ENCODE measurements at places on chromosomes 16 and 17.

DNA sequence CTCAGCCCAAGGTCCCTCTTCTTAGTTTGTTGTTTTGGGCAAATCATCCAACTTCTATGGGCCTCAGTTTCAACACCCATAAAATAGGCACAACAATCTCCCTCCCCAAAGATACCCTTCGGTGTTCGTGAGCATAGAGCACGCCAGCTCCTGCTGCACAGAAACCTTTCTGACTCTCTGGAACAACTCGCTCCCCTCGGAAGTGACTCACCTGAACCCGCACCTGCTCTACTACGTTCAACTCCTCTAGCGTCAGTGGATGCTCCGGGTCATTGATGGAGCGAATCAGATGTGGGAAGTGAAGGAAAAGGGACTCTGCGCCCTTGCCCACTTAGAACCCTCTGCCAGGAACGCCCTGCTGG is 445 bp downstream of the CIAO2B start:
- DNase-seq: peak; percentile 57

DNA sequence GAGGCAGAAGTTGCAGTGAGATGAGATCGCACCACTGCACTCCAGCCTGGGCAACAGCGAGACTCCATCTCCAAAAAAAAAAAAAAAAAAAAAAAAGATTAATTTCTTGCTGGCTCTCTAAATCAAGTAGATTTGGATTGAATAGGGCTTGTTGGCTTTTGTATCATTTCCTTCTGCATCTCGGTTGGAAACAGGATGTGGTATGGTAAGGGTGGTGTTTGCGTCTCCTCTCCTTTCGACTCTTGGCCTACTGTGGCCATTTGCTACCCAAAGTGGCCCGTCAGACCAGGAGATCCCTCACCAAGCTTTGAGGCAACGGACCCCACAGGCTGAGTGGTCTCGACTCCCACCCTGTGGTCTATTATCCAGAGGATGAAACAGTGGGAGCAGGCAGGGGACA is 168.0 kb upstream of the IRX3 start:
- no peak for DNase-seq

- peak; percentile 87 for DNase-seq
These were observed 956 bp upstream of the CHD3 start for GRCh38 chr17:7887482-7888183.

GRCh38 chr17:82023447-82024241 is 539 bp downstream of the LRRC45 start:
- no peak for DNase-seq

GRCh38 chr16:74450967-74451760 is 29.9 kb upstream of the CLEC18B start:
- no peak for DNase-seq

DNA sequence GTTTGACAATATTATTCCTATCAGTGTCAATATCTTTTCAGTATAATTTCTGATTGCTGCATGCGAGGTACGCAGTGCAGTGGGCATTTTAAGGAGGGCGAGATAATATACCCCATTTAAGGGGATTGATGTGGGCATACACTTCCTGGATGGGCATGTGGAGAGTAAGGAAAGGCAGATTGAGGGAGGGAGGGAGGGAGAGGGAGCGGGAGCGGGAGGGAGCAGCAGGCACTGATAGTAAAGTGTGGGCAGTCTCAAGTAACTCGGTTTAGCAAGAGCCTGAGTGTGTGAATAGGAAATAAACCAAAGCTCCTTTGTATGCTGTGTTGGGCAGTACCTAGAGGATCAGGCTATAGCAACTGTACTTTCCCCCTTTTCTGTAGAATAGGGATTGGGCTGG is 5.1 kb downstream of the BPTF start:
- DNase-seq: no peak

- DNase-seq: no peak
These were observed 42.7 kb downstream of the SOCS3 start for GRCh38 chr17:78316867-78317789.

GRCh38 chr17:40018211-40019121 is 3.2 kb downstream of the CSF3 start:
- DNase-seq: no peak

GRCh38 chr16:83247767-83248372 is 559.9 kb upstream of the HSBP1 start:
- DNase-seq: no peak

GRCh38 chr17:41617698-41618097 is 5.1 kb upstream of the KRT16 start:
- DNase-seq: no peak

GRCh38 chr17:18021372-18021771 is 17.6 kb downstream of the ATPAF2 start:
- no peak for DNase-seq

GRCh38 chr17:77097631-77098180 is 43.1 kb upstream of the SEC14L1 start:
- DNase-seq: no peak

DNA sequence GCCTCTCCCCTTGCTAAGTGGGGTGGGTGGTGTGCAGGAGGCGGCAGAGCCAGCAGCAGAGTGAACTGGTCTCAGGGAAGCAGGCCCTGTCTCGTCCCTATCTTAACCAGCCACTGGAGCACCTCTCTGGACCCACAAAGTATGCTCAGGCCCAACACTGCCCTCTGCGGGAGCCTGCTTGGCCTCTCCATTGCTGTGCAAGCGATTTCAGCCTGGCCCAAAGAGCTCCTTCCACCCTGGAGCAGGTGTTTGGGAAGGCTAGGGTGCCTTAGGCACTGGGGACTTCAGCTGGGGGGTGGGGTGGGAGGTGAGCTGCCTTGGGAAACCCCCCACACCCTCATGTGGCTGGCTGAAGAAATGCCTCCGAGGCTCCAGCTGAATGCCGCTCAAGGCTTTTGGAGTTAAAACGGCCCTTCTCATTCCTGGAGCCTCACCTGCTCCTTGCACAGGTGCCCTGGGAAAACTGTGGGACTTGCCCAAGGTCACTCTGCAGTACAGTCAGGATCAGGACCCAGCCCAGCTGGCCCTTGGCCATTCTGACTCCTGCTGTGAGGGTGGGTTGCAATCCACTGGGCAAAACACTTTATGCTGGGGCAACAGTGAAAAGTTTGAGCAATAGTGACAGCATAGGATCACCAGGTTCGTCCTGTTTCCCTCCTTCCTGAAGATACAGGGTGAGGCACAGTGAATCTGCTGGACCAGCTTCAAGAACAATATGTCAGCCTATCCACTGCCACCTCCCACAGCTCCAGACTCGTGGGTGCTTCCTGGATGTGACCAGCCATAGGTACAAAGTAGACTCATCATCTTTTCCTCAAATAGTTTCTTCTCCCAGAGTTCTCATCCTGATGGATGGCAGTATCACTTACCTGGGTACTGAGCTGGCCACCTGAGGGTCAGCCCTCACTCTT is 5.9 kb upstream of the UBE2O start:
- DNase-seq: no peak

DNA sequence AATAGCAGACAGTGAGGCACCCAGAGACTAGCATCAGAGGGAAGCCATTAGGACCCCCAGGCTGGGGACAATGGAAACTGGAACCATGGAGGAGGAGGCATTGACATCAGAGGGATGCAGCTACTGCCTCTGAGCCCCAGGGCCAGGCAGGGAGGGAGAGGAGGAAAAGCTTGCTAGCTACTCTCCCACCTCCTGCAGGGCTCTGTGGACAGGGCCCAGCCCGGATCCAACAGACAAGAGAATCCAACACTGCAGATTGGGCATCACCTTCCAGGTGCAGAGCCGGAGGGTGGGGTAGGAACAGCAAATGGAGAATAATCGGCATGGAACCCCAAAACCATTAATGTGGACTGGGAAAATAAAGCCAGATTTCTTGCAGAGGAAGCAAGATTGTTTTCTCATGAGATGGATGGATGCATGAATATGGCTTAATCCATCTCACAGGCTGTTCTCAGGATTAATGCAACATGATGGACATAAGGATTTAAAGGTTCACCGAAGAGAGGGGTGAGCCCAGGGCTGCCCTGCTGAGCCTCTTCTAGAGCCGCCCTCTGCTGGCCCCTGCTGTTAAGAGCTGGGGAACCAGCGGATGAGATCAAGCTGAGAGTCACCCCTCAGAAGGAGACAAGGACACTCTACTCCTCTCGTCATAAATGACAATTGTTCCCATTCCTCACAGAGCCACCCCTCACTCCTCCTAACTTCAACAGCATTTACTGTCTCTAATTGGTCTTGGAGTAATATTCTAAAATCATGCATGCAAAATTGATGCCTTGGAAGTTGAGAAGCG is 48.8 kb downstream of the DNAH3 start:
- peak; percentile 18 for DNase-seq

GRCh38 chr16:89678258-89678657 is 8.2 kb upstream of the CDK10 start:
- DNase-seq: no peak

DNA sequence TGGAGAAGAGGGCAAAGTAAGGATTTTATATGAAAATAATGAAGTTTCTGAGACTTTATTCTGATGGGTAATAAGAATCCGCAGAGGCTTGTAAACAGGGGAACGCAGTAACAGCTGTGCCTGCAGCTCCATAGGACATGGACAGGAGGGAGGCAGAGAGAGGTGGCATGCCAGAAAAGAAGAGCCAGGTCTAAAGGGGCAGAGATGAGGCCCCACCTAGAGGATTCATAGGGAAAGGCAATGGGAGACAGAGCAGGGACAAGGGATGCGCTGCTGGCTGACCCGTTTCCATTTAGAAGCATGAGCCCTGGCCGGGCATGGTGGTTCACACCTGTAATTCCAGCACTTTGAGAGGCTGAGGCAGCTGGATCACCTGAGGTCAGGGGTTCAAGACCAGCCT is 340.3 kb upstream of the CDH5 start:
- DNase-seq: no peak

DNA sequence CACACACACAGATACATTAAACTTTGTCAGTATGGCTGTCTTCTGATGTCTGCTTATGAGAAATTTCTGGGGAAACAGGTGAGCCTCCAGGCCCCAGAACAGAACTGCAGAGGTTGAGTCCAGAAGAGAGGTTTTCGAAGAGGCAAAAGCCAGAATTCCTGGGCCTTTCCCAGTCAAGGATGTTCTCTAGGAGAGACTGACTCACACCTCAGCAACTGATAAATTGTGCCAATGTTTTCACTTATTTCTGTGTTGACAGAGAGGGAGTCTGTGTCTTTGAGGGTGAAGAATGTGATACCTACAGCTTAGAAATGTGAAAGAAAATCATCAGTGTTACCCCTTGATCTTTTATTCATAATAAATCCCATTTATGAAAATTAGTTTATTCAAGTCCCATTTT is 30.3 kb downstream of the LDHD start:
- DNase-seq: no peak

GRCh38 chr17:50423553-50424159 is 2.4 kb upstream of the ACSF2 start:
- DNase-seq: no peak

- no peak for DNase-seq
These were observed 75.5 kb upstream of the TBX2 start for GRCh38 chr17:61323909-61324868.

DNA sequence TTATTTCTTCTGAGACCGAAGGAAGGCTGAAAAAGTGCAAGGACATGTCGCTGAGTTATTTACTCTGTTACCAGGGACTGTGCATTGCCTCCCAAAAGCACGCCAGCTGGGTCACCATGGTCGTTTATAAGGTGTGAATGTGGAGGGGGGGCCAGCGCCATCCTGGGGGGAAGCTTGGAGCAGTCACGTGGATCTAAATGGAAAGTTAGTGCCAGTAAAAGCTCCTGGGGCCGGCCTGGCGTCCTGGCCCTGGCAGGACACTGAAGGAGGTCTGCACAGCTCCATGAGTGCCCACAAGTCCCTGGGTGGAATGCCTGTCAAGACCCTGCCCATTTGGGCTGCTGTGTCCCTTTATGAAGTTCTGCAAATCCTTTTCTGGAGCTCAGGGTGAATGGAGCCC is 82.6 kb downstream of the C16orf95 start:
- no peak for DNase-seq

DNA sequence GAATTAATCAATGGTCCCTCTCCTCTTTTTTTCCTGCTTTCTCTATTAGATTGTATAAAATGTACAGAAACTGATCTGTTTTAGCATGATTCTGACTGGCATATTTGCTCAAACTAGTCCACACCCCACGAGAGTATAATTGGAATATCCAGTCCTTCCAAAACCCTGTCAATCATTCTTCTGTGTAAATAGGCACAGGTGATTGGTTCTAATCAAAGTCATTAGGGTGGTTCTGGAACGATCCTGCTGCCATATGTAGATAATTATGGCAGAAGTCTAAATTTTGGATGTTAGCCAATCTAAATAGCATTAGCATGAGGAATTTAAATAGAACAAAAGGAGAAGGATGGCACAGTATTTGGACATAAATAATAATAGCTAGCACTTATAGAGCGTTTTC is 165.7 kb downstream of the SHISA6 start:
- DNase-seq: no peak

DNA sequence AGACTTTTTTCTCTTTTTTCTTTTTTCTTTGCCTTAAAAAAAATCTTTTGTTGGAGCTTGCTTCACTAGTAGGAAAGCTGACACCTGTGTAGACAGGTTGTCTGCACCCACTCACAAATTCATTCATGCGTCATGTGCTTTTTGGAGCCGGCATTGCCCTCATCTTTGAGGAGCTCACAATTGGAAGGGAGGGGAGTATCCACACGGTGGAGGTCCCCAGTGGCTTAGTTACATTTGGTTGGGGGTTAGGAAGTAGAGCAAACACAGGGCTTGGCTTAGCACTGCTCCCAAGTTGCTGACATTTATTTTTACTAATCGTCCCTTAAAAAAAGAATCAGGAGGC is 18.7 kb upstream of the MEIOB start:
- no peak for DNase-seq

- no peak for DNase-seq
These were observed 5.8 kb downstream of the TOM1L2 start for GRCh38 chr17:17966399-17966798.

- DNase-seq: no peak
These were observed 520.4 kb upstream of the WSB1 start for GRCh38 chr17:26773189-26774188.

DNA sequence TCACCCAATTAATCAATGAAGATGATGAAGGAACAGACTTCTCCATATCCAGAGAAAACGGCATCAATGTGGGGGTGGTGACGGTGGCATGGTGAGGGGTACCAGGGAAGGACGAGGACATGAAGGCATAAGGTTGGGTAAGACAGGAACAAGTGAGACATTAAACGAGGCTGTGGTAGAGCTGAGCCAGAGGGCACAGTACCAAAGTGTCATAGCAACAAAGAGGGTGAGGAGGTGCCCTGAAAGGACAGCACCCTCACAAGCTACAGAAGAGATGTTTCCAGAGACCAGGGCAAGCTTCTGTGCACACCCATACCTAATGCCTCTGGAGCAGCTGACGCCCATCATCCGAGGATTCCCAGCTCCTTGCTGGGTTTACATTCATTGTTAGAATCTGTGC is 57.5 kb upstream of the TRAP1 start:
- no peak for DNase-seq

- no peak for DNase-seq
These were observed 6.2 kb downstream of the KATNB1 start for GRCh38 chr16:57741660-57742191.

Measured in CD4-positive, alpha-beta T cell (primary cell).